ENCODE measurements at places on chromosomes 6 and 20.

- no peak for DNase-seq
These were observed 4.6 kb downstream of the ADIG start for GRCh38 chr20:38585404-38586180.

DNA sequence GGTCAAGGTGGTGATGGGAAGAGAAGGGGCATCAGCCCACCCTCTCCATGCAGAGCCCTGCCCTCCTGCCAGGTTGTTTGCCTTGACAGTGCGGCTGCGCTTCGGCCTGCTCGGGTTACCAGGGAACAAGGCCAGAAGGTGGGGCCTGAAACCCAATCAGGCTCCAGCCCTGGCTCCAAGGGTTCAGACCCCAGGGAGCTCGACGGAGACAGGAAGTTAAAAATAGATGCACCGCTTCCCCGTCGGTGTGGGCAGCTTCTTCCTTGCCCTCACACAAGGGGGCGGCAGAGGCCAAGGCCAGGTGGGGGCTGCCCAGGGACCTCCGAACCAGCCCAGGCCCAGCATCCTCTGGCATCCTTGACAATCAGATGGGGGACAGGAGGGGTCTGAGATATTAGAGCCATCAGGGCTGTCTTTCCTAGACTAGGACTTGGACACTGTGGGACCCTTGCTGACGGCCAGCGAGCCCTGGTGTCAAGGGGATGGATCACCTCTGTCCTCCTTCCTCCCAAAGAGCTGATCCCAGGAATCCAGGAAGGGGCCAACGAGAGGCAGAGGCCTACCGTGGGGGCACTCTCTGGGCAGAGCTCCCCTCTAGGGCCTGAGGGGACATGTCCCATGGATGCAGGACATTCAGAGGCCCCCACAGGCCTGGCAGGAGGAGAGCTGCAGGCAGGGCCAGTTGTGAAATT, 65.2 kb downstream of the RIPOR3 start:
- DNase-seq: no peak

DNA sequence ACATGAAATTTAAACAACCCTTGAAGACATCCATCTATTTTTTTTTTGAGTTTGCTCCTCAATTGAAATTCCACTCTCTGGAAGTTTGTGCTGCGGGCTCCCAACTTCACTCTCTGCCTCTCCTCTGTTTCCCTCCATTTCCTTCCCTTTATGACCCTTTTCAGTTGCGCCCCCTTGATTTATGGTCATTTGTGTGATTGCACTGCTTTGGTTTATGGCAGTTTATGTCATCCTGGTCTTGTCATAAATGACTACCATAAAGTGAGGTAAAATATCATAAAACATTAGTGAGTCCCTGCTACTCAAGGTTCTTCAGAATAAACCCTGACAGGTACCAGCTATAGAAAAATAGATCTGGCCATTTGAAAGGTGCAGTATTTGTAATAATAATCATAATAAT, 348.3 kb upstream of the ZFP64 start:
- DNase-seq: no peak

- no peak for DNase-seq
These were observed 545.2 kb upstream of the MAN1A1 start for GRCh38 chr6:119894811-119895210.

GRCh38 chr6:78605909-78606446, 261.4 kb upstream of the IRAK1BP1 start:
- no peak for DNase-seq

DNA sequence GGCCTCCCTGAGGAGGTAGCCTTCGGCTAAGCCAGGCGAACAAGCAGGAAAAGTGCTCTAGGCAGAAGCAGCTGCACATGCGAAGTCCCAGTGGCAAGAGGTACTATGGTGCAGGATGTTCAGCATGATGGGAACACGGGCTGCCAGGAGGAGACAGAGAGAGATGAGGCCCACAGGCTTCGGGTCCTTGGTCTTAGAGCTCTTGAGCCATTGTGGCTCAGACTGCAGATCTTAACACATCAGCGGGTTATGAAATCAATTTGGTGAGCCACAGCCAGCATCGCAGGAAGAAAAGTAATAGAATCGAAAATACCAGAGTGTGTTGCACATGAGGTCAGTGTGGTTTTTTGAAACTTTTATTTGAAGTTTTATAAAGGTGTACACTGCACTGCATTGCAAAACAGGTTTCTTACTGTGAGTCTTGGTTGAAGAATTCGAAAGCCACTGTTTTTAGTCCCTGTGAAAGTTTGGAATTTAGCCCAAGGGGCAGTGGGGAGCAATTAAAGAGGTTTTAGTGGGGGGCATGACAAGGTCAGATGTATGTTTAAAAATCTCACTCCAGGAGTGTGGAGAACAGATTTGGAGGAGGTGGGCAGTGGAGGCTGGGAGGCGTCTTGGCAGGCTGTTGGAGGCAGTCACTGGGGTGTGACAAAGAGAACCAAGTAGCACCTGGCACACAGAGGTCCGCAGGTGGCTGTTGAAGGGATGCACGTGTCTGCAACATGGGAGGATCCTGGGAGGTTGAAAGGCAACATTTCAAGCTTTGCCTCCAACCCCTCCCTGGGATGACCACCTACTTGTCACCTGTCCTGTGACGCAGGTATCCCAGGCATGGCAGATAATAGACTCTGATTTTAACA, 69.3 kb downstream of the EYA2 start:
- peak; percentile 6 for DNase-seq

GRCh38 chr6:148231572-148231971, 111.1 kb upstream of the SASH1 start:
- DNase-seq: no peak

- DNase-seq: no peak
These were observed 103.0 kb downstream of the PSMB1 start for GRCh38 chr6:170449835-170450753.

DNA sequence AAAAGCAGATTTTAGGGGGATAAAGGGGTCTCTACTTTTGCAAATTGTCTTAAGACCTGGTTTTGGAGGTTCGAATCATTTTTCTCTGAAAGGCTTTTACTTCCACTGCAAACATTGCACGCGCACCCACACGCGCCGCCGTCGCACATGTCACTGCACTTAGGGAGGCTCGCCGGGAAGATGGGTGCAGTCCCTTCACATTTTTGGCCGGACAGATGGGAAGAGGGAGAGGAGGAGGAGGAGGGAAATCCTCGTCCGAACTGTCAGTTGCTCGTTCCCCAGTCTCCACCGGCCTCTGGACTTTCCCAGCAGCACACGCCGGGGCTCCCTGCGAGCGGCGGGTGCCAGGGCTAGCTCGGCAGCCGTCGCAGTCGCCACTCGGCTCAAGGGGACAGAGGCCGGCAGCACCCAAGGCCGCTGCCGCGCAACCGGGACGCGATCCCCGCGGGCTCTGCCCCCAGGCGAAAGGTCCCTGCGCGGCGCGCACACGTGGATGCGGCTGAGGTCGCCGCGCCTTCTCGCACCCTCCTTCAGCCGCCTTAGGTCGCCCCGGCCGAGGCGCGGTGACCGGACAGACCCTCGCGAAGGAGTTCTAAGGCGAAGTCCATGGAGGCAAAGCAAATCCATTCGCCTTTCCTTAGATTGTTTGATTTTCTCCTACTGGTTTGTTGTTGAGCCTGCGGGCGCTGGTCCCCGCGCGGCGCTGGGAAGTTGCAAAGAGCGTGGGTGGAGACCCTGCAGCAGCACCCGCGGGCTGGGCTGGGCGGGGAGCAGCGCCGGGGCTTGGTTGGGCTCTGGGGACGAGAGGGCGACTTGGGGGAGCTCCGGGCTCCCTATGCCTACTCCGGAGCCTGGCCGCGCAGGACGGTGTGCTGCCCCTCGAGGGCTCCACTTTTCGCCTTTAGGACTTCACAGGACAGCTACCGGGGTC, 1.2 kb downstream of the MYB start:
- peak; percentile 39 for DNase-seq

DNA sequence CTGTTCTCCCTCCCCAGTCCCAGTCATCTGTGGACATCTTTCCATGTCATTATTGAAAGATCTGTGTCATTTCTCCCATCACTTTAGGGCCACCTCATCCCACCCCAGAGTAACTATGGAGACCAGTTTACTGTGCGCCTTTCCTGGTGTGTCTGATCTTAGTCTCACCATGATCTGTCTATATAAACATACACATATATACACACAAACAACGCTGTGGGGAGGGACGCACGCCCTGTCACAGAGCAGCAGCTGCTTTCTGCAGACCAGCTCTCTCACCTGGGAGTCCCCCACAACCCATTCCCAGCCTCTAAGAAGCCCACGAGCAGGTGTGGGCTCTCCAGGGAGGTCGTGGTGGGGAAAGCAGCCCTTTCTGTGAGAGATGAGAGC, 68.1 kb upstream of the TOX2 start:
- no peak for DNase-seq

DNA sequence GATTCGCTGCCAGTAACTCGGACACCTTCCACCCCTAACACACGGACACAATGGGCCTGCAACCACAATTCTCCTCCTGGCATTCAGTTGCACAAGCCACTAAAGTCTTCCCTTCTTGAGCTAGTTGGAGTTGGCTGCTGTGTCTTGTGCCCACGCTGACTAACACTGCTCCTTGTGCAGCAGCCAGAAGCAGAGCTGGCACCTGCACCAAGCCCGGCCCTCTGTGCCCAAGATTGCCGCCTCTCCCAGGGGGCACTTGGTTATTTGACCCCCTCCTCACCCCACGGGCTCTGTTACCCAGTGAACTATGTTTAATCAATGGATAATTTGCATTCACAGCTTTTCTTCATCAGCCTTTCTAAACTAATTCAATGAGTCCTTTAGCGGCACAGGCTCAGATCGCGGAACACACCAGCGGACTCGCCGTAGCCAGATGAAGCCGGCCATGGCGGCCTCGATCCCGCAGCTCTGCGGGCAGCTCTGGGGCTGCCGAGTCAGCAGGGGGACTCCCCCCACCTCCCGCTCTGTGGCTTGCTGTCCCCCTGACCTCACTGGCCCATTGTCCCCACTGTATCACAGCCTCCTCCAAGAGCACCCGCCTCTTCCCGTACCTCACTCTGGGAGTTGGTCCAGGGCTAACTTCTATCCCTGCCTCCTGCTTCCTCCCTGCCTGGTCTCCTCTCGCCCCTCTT, 94.8 kb upstream of the AFDN start:
- no peak for DNase-seq

DNA sequence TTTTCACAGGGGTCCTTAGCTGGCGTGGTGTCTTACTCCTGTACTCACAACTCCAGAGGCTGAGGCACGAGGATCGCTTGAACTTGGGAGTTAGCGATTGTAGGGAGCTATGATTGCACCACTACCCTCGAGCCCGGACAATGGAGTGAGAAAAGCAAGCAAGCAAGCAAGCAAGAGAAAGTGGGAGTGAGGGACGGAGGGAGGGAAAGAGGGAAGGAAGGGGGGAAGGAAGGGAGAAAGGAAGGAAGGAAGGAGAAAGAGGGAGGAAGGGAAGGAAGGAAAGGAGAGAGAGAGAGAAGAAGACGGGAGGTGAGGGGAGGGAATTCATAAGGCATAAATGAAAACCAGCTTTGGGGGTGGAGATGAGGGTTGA, 120.5 kb downstream of the TRIM27 start:
- no peak for DNase-seq

DNA sequence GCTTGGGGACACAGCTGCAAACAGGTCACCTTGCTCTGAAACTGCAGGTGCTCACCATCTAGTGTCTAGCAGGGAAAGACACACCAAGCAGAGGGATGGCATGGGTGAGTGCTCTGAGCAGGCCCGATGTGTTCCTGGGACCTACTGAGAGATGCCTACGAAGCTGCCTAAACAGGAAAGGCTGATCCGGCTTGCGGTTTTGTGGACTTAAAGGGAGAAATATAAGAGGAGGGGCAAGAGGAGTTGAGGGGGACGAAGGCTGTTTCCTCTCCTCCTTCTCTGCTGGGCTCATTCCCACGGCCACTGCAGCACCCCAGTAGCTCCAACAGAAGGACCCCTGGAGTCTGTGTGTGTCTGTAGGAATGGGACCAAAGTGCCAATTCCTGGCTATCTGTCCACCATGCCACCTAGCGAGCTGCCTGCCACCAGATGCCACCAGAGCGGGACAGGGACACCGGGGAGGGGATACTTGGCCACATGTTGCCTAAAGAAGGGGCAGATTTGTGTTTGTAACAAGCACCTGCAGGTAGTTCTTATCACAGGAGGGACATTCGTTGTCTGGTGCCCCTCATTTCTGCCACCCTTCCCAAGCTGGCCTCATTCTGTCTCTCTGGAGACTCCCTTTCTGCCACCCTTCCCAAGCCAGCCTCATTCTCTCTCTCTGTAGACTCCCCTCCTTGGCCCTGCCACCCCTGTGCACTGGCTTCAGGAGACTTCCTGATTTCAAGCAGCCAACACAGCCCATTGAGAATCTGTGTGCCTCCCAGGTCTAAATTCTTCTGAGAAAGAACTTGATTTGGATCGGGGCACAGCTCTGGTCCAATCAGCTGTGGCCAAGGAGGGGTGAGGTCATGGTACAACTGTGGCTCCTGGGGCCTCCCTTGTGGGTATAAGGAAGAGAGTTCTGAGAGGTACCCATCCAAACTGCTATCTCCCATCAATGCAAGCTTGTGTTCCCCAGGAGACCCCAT, 221.8 kb downstream of the ANKRD60 start:
- DNase-seq: no peak
